CD4-positive, alpha-beta T cell treated with Interleukin-21 for 1 hour (primary cell): ENCODE measurements at places on chromosomes 4 and X.

- DNase-seq = no peak
Measured at GRCh38 chrX:21645886-21646285, 12.2 kb downstream of the KLHL34 start.

DNA sequence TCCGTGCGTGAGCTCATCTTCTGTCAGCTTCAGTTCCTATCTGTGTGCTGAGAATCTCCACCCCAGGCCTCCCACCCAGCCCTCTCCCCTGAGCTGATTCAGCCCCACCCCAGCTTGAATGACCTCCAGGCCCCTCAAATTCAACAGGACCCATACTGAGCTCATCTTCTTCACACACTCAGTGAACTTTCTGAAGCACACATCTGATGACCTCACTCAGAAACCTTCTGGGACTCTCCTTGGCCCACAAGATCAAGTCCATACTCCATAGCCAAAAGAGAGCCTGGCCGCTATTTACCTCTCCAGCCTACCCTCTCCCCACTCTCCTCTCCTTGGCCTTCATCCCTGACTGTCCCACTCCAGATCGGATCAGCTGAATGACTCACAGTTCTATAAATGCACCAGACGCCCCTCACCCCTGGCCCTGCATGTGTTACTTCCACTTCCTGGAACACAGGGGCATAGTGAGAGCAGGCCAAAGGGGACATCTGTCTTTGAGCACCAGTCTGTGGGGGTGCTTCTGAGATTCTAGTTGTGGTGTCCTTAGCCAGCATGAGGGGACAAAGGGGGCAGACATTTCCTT lies 62.5 kb downstream of the PJA1 start:
- no peak for DNase-seq

DNA sequence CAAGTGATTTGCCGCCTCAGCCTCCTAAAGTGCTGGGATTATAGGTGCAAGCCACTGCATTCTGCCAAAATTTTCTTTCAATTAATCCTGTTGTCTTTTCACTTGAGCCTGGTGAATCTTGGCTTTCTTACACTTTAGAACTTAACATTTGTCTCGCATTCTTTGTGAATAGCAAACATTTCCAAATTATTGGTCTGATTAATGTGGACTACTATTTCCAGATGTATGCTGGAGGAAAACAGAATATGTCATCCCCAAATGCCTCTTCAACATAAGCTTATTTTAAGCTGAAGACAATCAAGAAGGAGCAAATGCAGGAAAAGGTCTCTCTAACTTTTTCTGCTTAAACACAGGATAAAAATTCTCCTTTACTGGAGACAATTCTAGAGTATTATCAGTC lies 233.4 kb downstream of the PPP4R3C start:
- DNase-seq = no peak

DNA sequence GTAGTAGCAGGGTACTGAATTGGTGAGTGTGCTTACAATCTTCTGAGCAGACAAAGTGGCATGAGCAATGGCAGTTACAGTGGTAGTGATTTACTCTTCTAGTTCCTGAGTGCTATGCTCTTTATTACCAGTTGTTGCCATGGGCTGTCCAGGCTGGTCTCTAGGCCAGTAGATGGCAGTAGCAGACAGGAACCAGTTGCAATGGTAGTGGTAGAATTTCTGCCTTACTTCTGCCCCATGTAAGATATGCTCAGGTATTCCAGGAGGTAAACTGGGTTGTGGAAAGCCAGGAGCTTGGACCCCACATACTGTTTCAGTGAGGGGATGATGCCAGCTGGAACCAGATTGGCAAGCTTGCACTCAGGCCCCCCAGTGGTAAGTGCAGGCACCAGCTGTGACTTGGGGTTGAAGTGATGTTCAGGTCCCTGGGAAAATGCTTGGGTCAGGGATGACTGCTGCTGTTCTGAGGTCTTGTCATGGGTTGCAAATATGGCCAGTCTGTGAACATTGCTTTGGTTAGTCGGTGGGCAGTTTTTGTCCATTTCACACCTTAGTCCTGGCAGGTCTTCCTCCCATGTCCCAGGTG lies 63.0 kb upstream of the ZXDB start:
- DNase-seq = peak; percentile 10

GRCh38 chrX:145405012-145405411 lies 157.7 kb downstream of the SPANXN1 start:
- DNase-seq = peak; percentile 0

GRCh38 chrX:113399506-113400192 lies 559.0 kb upstream of the AMOT start:
- no peak for DNase-seq

GRCh38 chrX:36861601-36862000 lies 146.6 kb upstream of the FAM47C start:
- no peak for DNase-seq

DNA sequence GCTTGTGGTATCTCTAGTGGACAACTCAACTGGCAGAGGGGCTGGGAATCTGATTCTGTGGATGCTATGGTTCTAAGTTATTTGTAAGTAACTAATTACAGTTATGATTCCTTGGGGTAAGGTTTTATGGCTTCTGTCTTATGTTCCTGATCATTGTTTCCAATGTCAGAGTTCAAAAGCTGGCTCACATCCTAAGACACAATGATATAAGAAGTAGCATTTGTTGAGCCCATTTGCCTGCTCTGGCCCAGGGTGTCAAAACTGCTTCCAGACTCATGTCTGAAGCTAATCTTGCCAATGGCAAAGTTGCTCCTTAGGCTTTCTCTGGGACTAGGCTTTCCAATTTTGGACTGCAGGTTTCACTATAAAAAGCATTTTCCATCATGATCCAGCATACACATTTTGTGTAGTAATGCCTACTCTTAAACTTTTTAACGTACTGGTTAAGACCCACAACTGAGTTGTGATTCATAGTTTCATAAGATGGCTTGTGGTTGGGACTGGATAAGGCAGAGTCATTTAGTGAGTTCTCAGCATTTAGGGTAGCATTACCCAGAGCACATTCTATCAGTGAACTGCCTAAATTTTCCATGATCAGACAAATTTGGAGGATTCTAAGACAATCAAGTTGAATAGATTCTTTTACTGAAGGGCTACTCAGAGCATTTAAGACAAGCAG lies 50.0 kb downstream of the CCNI start:
- DNase-seq = no peak

GRCh38 chr4:90824266-90825150 lies 697.3 kb downstream of the CCSER1 start:
- no peak for DNase-seq

GRCh38 chr4:14515556-14515955 lies 486.7 kb upstream of the CPEB2 start:
- DNase-seq = no peak

DNA sequence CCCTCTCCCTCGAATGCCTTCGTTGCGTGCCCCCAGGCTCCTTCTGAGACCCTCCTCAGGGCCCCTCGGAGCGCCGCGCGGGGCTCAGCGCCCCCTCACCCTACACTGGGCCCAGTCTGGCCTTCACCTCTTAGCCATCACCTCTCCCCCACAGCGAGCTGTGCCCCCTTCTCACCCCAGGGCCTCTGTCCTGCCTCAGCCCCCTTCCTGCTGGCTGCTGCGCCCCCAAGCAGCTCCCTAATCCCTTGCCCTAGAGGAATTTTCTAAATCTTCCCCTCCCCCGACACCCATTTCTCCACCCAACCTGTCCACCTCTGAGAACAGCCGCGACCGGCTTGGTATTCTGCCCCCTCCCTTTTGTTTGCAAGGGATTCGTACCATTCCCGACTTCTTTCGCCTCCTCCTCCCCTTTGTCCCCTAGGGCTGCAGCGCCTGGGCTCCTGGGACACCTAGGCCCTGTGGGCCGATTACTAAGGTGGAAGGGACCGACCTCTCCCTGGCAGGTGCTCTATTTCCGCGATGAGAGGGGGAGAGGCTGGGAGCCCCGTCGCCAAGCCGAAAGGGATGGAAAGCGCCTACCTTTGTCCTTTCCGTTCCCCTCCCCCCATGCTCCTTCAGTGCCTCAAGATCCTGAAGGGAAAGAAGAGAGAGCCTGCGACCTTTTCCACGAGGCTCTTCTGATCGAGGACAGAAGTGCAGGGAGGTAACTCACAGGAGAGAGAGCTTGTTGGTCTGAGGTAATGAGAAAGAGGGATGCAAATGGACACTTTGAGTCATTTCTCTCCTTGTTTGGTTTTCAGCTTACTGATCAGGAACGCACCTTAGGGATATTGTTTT lies 10.9 kb downstream of the DLG3 start:
- no peak for DNase-seq

DNA sequence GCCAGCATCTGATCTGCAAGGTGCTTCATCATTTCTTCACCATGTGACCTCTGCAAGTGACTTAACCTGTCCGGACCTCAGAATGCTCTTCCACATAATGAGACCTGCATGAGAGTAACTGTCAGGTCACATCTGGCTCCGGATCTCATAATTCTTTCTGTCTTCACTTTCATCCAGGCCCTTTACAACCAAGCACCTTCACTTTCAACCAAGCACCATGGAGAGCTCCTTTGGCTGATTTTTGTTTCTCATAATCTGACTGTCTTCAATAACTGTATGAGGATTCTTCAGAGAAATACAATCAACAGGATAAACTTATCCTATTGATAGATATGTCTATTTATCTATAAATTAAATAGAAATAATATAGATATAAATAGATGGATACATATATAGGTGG lies 148.1 kb downstream of the VCX3A start:
- DNase-seq = no peak

- no peak for DNase-seq
Measured at GRCh38 chr4:54041933-54042332, 22.5 kb downstream of the CHIC2 start.

DNA sequence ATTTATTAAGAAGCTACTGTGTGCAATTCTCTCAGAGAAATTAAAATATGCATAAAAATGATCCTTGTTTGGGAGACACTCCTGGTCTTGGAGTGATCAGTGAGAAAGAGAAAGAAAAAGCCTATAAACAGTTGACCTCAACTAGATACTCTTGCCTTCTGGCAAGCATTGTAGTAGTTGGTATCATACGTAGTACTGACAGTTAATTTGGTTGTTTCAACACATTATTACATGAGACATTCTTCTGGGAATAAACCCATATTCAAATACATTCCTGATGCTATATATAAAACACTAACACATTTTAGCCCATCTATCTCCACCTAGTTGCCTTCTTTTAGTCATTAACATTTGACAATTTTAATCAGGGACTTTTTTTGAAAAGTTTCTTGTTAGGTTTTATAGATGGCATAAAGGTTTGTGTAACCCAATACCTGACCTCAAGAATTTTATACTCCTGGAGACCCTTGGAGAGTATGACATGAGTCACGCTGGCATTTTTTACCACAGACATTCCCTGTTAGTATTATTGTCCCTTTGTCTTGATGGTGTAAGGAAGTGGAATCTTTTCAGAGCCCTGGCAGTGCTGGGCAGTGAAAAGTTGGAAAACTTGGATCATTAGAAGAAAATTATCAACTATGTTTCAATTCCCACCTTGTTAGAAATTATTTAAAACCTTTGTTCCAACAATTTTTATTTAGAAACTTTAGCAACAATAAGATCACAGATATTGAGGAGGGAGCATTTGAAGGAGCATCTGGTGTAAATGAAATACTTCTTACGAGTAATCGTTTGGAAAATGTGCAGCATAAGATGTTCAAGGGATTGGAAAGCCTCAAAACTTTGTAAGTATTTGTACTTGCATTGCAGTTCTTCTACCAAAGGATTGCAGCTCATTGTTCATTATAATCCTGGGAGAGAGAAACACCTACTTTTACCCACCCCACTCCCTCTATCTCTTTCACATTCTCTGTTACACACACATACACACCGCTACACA lies 167.1 kb upstream of the PACRGL start:
- no peak for DNase-seq

- DNase-seq = no peak
Measured at GRCh38 chr4:146585761-146586333, 52.8 kb upstream of the POU4F2 start.

- no peak for DNase-seq
Measured at GRCh38 chrX:22206781-22207180, 65.9 kb upstream of the CBLL2 start.
